ENCODE measurements at places on chromosomes 5 and 9. TPM values are rescaled to one million over a fixed set of nuclear protein-coding genes. Genes with fewer than 3 reads are reported as not detected.

Gene SOX30
- total RNA-seq = 0.12 TPM

DNA sequence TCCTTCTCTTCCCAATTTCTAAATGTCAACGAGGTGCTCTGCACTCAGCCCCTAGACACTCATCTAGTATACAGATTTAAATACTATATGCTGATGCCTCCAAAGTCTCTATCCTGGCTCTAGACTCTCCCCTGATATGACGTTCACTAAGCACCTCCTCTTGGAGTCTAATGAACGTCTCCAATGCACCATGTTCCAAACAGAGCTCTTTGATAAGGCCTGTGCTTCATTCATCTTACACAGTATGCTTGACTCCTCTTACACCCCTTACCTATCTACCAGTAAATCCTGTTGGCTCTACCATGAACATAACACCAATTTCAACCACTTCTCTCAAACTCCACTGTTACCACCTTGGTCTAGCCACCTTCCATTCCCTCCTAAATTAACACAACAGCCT is 25.7 kb downstream of the OXCT1 start:
- no peaks in the 10 kb centered on the region for H3K27me3 ChIP-seq
- H3K4me3 ChIP-seq = no peak overlapping the region
- peaks cover 2% of the 10 kb centered on the region for H3K4me1 ChIP-seq

- no peak overlapping the region for H3K4me3 ChIP-seq
- no peaks in the 10 kb centered on the region for H3K4me1 ChIP-seq
- H3K27ac ChIP-seq = no peak overlapping the region
- H3K36me3 ChIP-seq = no peaks in the 10 kb centered on the region
- DNase-seq = no peak
- no peaks in the 10 kb centered on the region for H3K27me3 ChIP-seq
These were observed 2.8 kb upstream of the BNC2 start for GRCh38 chr9:16873126-16873802.

- peaks cover 2% of the 10 kb centered on the region for H3K4me1 ChIP-seq
- H3K27me3 ChIP-seq = no peaks in the 10 kb centered on the region
- H3K27ac ChIP-seq = no peak overlapping the region
- peak; percentile 69 for DNase-seq
These were observed 599 bp downstream of the NMRK1 start for GRCh38 chr9:75087289-75087823.

GRCh38 chr5:180868960-180869359 is 7.9 kb upstream of the ZFP62 start:
- H3K4me3 ChIP-seq = no peak overlapping the region
- no peaks in the 10 kb centered on the region for H3K36me3 ChIP-seq
- no peaks in the 10 kb centered on the region for H3K27me3 ChIP-seq
- H3K27ac ChIP-seq = no peak overlapping the region
- no peaks in the 10 kb centered on the region for H3K4me1 ChIP-seq

DNA sequence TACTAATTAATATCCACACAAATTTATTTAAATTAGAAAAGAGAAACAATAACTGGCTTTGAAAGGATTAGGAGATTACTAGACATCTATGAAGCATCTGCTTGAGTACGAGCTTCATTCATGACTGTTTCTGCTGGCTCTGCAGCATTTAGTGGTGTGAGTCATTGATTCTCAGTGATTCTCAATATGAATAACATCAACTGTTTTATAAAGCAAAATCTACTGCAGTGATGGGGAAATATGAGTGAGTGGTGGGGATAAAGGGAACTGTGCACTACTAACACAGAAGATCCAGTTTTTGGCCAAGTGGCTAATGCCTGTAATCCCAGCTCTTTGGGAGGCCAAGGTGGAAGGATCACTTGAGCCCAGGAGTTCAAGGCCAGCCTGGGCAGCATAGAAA is 8.4 kb downstream of the FNBP1 start:
- no peak overlapping the region for H3K27ac ChIP-seq
- no peak overlapping the region for H3K4me3 ChIP-seq
- no peaks in the 10 kb centered on the region for H3K36me3 ChIP-seq
- no peaks in the 10 kb centered on the region for H3K4me1 ChIP-seq
- H3K27me3 ChIP-seq = no peaks in the 10 kb centered on the region
- DNase-seq = no peak

DNA sequence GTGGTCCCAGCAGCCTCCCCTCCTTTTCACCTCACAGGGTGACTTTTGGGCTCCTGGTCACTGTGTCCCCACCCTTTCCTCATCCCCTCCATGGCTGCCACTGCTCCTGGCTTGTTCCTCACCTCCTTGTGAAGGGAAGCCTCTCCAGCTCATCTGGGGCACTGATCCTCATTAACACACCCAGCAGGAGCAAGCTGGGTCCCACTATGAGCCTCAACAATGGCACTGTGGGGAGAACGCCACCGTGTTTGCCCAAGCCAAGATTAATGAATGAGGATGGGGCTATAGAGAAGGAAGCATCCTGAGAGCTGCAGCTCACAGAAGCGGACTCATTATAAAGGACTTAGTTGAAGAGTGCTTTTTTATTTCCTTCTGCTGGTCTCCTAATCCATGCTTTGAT is 118.4 kb downstream of the MARCHF11 start:
- H3K27ac ChIP-seq = no peak overlapping the region
- H3K4me3 ChIP-seq = no peak overlapping the region
- no peaks in the 10 kb centered on the region for H3K4me1 ChIP-seq
- H3K36me3 ChIP-seq = no peaks in the 10 kb centered on the region
- H3K27me3 ChIP-seq = no peaks in the 10 kb centered on the region

Gene FGD3
- 8.6 TPM for total RNA-seq

DNA sequence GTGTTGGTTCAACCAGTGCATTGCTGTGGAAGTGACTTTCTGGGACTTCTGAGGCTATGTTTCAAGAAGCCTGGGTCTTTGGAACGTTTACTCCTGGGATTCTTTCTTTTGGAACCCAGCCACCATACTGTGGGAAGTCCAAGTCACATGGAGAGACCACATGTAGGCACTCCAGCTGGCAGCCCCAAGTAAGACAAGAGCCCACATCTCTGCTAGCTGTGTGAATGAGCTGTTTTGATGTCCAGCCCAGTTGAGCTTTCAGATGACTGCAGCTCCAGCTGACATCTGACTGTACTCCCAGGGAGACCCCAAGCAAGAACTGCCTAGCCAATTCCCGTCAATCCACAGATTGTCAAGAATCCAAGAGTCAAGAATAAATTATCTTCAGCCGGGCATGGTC is 60.1 kb upstream of the SPATA31D4 start:
- no peak overlapping the region for H3K27ac ChIP-seq
- H3K4me1 ChIP-seq = peaks cover 3% of the 10 kb centered on the region
- no peaks in the 10 kb centered on the region for H3K27me3 ChIP-seq
- H3K4me3 ChIP-seq = no peak overlapping the region
- DNase-seq = no peak

DNA sequence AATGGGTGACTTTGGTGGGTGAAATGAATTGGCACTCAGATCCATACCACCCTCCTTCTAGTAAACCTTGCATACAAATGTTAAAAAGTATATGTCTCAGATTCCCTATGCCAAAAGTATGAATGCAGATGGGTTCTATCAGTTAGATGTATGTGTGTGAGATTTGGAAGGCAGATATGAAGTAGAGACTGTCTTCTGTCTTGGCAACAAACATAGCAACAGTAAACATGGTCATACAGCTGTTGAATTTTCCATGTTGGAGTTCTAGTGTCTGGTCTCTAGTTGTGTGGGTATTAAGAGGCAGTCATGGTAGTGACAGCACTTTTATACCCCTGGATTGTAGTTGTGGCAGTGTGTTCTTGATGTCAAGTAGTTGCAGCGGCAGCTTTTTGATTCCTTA is 125.6 kb upstream of the PITX1 start:
- H3K4me3 ChIP-seq = no peak overlapping the region
- H3K27me3 ChIP-seq = no peaks in the 10 kb centered on the region
- no peak overlapping the region for H3K27ac ChIP-seq
- DNase-seq = no peak

DNA sequence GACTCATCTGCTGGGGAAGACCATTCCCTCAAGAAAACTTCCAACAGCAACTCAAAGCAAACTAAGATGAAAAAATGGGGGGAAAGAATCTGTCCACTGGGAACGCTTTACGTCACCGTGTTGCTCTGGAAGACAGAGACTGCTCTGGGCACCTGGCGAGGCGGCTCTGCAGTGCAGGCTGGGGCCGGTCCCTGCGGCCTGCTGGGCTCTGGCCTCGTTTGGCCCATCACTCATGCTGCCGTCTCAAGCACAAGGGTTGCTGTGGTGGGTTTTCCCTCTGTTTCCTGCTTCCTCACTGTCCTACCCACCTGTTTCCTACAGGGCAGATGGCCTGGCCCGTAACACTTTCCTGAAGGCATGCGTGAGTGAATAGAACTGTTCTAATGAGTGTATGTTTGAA is 92.9 kb upstream of the OTULINL start:
- no peak overlapping the region for H3K27ac ChIP-seq
- H3K4me1 ChIP-seq = no peaks in the 10 kb centered on the region
- H3K4me3 ChIP-seq = no peak overlapping the region
- H3K36me3 ChIP-seq = peaks cover 19% of the 10 kb centered on the region

DNA sequence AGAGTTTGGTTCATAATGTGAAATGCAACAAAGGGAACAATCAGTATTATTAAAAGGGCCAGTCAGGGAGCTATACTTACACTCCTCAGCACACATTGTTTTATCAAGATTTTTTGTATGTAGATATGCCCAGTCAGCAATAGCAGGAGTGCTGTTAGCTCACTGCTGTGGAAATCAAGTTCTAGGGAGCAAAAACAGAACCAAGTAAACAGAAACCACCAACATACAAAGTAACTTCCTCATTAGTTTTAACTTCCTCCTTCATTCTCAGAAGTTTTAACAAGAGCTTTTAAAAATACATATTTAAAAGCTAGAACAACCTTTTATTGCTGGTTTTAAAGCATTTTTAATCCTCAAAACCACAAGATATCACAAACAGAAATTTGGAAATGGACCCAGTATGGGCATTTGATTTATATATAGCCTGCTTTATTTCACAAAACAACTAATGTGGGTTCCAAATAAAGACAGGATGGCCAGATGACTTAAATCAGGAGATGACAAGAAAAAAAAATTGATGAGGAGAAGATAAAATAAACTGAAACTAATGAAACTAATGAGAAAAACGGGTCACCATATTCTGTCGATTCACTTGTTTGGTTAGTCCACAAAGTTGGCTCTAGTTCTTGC is 178.5 kb downstream of the ADAMTS12 start:
- H3K27ac ChIP-seq = no peak overlapping the region
- H3K4me3 ChIP-seq = no peak overlapping the region
- no peak for DNase-seq
- H3K27me3 ChIP-seq = no peaks in the 10 kb centered on the region

- no peaks in the 10 kb centered on the region for H3K4me1 ChIP-seq
- DNase-seq = no peak
- H3K4me3 ChIP-seq = no peak overlapping the region
- H3K27me3 ChIP-seq = no peaks in the 10 kb centered on the region
- H3K27ac ChIP-seq = no peak overlapping the region
These were observed 36.3 kb upstream of the PTPRD start for GRCh38 chr9:10649076-10649475.

DNA sequence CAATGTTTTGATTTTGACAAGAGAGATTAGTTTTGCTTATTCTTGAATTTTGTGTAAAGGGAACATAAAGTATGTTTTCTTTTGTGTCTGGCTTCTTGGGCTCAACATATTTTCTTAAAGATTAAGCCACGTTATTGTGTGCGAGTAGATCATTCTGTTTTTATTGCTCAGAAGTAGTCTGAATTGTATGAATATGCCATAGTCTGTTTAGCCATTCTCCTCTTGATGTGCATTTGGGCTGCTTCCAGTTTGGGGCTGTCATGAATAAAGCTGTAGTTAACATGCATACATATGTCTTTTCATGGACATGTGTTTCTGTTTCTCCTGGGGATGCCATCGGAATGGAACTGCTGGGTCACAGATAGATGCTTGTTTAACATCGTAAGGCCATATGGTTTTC is 198.9 kb downstream of the FANCC start:
- no peaks in the 10 kb centered on the region for H3K4me1 ChIP-seq
- no peak for DNase-seq
- no peak overlapping the region for H3K4me3 ChIP-seq
- no peaks in the 10 kb centered on the region for H3K27me3 ChIP-seq

GRCh38 chr5:43312076-43312661 is 1.0 kb downstream of the HMGCS1 start:
- H3K36me3 ChIP-seq = no peaks in the 10 kb centered on the region
- H3K4me3 ChIP-seq = peak overlapping the region; percentile 85
- no peak overlapping the region for H3K27ac ChIP-seq
- DNase-seq = no peak
- no peaks in the 10 kb centered on the region for H3K27me3 ChIP-seq

GRCh38 chr5:1103093-1103492 is 8.8 kb downstream of the SLC12A7 start:
- DNase-seq = no peak
- no peak overlapping the region for H3K4me3 ChIP-seq
- no peaks in the 10 kb centered on the region for H3K36me3 ChIP-seq
- no peak overlapping the region for H3K27ac ChIP-seq
- no peaks in the 10 kb centered on the region for H3K4me1 ChIP-seq

Gene AGXT2
- not detected for total RNA-seq

Gene MYMK
- total RNA-seq = not detected

GRCh38 chr9:14661421-14662059 is 31.7 kb downstream of the ZDHHC21 start:
- no peaks in the 10 kb centered on the region for H3K27me3 ChIP-seq
- H3K36me3 ChIP-seq = no peaks in the 10 kb centered on the region
- H3K4me3 ChIP-seq = no peak overlapping the region
- H3K27ac ChIP-seq = no peak overlapping the region
- no peak for DNase-seq
- no peaks in the 10 kb centered on the region for H3K4me1 ChIP-seq

Gene BTNL8
- 0.29 TPM for total RNA-seq

DNA sequence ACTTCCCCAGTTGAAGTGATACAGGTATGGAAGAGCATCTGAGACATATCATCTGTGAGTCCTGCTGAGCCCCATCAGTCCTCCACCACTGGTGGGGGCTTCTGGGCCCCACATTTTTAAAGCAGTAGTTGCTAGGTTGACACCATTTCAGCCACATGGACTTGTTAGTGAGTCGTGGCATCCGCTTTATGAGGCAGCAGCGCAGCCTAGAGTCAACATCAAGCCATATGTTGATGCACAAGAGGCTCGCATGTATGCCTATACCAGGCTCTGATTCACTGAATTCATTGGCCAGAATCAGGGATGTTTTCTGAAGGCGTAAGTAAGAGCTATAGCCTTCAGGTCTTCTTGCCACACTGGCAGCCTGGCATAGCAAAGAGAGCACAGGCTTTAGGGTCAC is 26.8 kb downstream of the ZNF346 start:
- no peak overlapping the region for H3K27ac ChIP-seq
- no peaks in the 10 kb centered on the region for H3K4me1 ChIP-seq
- no peak overlapping the region for H3K4me3 ChIP-seq
- no peaks in the 10 kb centered on the region for H3K36me3 ChIP-seq

- H3K27me3 ChIP-seq = no peaks in the 10 kb centered on the region
- peaks cover 21% of the 10 kb centered on the region for H3K4me1 ChIP-seq
- H3K27ac ChIP-seq = no peak overlapping the region
- H3K4me3 ChIP-seq = no peak overlapping the region
- no peak for DNase-seq
These were observed 11.1 kb downstream of the TGFBR1 start for GRCh38 chr9:99116003-99116411.

GRCh38 chr5:177447611-177448243 is 1.1 kb downstream of the PRR7 start:
- H3K36me3 ChIP-seq = no peaks in the 10 kb centered on the region
- DNase-seq = peak; percentile 92
- no peak overlapping the region for H3K4me3 ChIP-seq
- H3K27me3 ChIP-seq = no peaks in the 10 kb centered on the region

Data from aorta (tissue), 5 donors.